Stimulated activated CD8-positive, alpha-beta memory T cell treated with anti-CD3 and anti-CD28 coated beads, Interleukin-7, amount 100 ng/mL, for 24 hours (primary cell): ENCODE measurements at places on chromosomes 6 and 20.

DNA sequence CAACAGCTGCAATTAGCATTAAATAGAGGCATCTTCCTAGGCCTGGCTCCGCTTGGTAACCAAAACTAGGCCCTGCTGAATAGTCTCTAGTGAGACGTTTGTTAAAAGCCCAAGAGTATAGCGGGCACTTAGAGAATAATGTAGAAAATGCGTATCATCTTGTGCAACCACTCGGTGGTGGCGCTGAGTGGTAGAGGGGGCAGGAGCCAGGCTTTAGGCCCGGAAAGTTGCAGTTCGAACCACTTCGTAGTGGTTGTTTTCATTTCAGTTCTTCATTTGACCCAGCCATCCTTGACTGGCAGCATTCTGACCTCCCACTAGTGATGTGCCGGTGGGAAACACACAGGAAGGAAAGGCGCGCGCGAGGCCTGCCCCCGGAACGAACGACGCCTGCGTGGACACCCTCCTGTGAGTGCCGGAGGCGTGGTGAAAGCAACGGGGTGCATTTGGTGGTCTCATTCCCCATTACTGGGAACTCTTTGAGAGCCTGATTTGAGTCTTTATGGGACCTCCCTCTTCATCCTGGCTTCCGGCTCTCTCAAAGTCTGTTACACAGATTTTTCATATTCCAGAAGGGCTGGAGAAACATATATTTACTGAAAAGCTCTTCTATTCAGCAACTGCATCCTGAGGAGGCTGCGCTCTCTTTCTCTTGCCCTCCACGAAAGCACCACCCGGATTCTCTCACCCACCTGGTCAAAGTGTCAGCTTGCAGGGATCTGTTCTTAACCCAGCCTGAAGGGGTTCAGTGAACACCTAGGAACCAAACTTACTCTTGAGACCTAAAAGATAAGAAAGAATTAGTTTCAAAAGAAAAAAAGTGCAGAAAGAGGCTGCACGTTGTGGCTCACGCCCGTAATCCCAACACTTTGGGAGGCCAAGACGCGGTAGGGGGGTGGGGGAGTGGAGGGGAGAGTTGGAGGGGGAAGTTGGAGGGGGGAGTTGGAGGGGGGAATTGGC lies 18.2 kb downstream of the GPX5 start:
- DNase-seq, result no peak

DNA sequence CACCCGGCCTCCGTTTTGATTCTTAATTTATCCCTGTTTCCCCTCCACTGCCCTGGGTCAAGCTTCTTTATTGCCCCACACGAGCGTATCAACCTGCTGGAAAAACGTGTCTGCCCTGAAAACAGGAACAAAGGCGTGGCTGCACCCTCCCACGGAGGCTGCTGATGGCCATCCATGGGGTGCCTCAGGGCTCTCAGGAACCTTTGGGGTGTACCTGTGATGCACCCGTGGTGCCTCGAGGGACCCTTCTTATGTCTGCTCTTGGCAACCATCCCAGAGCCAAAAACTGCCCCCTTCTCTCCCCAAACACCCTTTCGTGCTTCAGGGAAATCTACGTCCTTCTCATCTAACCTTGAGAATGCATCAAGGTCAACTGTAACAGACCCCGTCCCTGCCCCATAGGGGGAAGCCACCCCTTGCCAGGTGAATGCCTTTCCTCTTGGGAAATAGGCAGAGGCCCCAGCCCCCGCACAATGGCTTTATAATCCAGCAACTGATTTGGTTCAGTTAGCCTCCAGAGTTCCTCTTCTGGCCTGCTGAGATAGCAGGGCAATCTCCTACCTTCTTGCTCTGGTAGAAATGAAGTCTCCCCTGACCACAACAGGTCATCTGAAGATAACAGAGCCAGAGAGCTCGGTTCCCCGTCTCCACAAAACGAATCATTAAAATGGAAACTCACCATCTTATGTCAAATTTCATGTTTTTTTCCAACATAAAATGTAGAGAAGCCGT lies 29.4 kb downstream of the PSMG4 start:
- no peak for DNase-seq

DNA sequence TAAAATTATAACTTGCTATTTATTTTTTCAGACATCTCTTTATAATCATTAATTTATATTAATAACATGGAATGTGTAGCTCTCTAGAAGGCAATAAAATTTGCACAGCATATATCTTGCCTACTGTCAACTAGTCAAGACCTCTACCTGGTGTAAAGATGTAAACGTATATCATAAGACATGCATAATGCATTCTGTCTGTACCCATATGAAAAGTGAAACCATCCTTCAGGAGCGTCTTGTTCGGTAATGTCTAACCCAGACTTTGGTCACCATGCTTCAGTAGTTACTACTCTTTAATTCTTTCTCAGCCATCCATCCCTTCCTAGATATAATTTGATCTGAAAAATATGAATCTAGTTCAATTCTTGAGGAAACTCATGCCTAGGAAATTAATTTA lies 21.0 kb downstream of the CEP43 start:
- DNase-seq, result no peak

- DNase-seq, result no peak
Measured at GRCh38 chr6:114432400-114432799, 89.6 kb upstream of the HS3ST5 start.

DNA sequence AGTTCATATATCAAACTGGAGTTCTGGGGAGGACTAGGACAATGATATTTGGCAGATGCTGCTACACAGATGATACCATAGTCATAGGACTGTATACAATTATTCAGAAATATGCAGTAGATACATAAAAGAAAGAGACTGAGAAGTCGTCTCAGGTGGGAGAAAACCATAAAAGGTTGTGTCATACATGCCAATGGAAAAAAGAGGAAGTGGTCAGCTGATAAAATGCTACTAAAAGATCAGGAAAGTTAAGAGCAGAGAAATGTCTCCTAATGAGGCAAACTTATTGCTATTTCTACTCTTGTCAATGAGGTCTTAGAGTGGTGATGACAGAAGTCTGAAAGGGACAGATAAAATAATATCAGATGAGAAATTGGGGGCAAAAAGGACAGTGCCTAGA lies 407.6 kb downstream of the COL12A1 start:
- no peak for DNase-seq

- DNase-seq, result no peak
Measured at GRCh38 chr20:34987288-34988190, 31.9 kb downstream of the MYH7B start.

GRCh38 chr6:79895382-79896074 lies 51.8 kb downstream of the ELOVL4 start:
- no peak for DNase-seq

GRCh38 chr6:14110001-14110818 lies 7.4 kb upstream of the CD83 start:
- DNase-seq, result no peak

GRCh38 chr6:93751969-93752368 lies 332.6 kb upstream of the EPHA7 start:
- DNase-seq, result no peak

DNA sequence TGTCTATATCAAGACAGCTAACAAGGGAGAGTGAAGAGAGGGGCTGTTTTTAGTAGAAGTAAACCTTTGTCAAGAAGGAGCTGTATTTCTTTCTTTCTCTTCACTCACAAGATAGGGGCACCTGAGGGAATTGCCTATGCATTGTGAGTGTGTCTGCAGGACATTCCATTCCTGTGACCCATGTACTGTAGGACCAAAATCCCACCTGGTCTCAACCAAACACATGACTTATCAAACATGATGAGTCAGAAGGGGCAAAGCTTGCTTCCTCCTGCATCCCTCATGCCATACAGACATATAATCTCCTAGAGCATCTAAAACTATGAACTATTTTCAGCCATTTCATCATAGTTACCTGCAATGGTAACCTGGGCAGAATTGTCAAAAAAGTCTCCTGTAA lies 21.8 kb downstream of the PKHD1 start:
- DNase-seq, result no peak

DNA sequence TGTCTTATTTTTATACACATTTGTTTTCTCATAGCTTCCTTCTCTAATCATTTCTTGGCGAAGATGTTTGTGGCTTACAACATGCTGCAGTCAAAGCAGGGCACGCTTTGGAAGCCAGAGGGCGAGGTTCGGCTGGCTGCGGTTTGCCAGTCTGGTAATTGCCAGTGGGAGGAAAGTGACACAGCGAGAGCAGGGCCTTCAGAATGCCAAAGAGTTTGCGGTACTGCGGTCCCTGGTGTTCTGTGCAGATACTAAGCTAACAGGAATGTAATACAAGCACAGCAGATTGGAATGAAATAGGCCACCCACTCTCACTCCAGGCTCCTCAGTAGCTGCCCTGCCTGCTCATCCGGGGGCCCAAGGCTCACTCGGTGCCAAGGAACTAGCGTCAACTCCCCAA lies 58.7 kb upstream of the TGM3 start:
- DNase-seq, result no peak

DNA sequence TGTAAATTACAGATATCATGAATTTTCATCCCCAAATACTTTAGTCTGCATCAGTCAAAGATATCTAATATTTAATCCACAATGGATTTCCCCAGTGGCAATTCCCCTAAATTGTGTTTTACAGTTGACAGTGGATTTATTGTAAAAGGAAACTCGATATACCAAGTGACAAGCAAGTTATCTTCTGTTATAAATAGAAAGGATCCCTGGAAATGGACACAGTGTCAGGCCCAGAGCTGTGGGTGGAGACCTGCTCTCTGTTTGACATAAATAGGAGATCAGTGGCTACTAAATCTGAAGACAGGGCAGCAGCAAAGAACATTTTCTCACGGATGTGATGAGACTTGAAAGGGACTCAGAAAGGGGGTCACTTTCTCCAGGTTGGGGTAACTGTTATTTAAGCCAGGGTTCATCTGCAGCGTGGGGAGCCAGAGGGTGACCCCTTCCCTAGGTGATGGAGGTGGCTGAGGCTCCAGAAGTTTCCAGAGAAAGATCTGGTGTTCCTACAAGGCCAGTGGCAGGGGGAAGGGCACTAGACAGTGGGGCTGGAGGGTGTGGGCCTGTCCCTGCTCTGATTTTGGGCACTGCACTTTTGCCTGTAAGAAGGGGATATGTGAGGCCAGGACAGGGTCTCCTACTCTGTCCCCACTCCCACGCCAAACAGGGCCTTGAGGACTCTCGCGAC lies 12.3 kb upstream of the FAM110A start:
- no peak for DNase-seq

GRCh38 chr20:33609504-33609903 lies 52.6 kb upstream of the C20orf144 start:
- no peak for DNase-seq

GRCh38 chr6:55963301-55963700 lies 87.9 kb upstream of the BMP5 start:
- DNase-seq, result no peak

- no peak for DNase-seq
Measured at GRCh38 chr6:16374461-16375200, 136.2 kb downstream of the GMPR start.

- no peak for DNase-seq
Measured at GRCh38 chr6:129608886-129609537, 101.0 kb downstream of the ARHGAP18 start.

GRCh38 chr6:135525594-135525993 lies 28.1 kb upstream of the AHI1 start:
- DNase-seq, result no peak

GRCh38 chr6:3526962-3527650 lies 70.3 kb upstream of the SLC22A23 start:
- DNase-seq, result no peak

- DNase-seq, result no peak
Measured at GRCh38 chr6:403659-404655, 12.4 kb downstream of the IRF4 start.

GRCh38 chr20:23087587-23088251 lies 1.6 kb upstream of the CD93 start:
- DNase-seq, result no peak

DNA sequence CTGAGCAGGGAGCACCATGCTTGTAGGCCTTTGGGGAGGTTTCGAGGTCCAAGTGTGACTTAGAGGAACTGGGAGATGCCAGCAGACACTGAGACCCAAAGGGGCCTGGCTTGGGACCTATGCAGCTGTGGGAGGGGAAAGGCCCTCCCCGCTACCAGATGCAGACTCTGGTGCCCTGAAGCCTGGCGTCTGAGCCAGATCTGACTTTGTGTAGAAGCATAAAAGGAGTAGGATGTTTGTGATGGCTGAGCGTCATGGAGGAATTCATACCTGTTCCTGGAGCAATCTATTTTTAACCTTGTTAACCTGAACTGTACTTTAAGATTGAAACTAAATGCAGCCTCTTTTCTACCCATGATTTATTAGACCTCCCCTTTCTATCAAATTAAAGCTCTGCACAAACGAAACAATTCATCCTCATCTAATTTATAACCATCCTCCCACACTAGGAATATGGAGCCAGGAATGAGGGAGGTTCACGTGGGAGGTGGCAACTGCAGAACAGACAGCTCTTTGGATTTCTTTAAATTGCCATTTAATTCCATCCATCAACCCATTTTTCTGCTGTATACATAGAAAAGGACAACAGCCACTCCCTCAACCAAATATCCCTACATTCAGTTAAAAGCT lies 172.6 kb upstream of the AGPAT4 start:
- DNase-seq, result no peak

DNA sequence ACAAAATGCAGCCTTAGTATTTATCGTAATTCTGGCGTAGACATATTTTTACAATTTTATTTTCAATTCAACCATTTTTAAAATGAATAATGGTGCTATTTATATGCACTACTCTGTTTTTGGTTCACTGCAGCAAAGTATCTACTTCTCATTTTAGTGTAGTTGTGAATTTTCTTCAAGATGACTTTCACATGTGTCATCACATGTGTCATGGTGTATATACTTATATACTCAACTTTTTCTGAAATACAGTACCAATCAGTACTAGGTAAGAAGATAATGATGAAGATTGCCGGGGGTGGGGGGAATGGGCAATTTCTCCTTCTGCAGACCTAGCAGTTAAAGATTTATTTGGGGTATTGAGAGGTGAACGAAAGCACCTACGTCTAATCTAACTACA lies 634.5 kb downstream of the PHF3 start:
- DNase-seq, result no peak

- DNase-seq, result no peak
Measured at GRCh38 chr6:45293306-45293705, 34.8 kb upstream of the RUNX2 start.

DNA sequence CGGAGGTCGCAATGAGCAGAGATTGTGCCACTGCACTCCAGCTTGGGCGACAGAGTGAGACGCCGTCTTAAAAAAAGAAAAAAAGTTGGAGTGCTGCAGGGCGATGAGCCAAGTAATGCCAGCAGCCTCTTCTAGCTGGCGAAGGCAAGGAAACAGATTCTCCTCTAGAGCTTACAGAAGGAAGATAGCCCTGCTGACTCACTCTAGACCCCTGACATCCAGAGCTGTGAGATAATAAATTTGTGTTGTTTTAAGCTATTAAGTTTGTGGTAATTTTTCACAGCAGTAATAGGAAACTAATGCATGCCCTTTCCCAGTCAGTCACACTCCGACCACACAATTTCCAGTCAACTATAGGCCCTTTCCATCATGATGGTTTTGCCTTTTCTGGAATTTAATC lies 16.4 kb downstream of the PRSS16 start:
- no peak for DNase-seq

DNA sequence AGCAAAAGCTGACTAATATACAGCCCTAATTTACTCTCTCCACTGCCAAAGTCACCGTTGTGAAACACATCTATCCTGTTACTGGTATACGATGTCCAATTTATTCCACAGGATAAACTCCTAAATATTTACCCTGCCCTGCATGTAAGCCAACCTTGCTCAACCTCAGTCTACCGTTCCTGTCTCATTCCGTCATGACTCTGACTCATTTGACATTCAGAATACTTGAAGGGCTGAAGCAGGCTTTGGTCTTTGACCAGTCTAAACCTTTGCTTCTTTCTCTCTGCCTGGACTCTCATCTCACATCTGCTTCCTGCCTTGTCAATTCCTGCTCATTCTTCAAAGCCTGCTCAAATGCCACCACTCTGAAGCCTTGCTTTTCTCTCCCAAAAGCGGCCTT lies 157.5 kb downstream of the SCP2D1 start:
- DNase-seq, result no peak
